NCI-H1436 treated with DMSO at 0.1 percent for 48 hours (cell line): ENCODE measurements at places on chromosomes 13 and 19.

DNA sequence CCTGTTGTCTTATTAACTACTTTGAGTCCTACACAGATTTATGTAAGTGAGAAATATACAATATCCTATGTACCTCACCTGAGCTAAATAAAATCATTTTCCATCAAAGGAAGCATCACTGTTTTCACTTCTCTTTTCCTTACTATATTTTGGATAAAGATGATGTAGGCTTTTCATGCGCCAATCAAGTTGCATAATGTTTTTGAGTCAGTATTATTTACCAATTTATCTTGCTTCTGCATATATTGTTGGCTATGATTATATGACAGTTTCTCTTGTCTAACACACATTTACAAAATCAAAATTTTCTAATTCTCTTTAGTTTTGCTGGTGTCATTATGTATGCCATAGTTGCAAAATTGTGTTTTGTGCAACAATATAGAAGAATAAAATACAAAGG, 67.9 kb upstream of the FRY start:
- DNase-seq, result no peak

DNA sequence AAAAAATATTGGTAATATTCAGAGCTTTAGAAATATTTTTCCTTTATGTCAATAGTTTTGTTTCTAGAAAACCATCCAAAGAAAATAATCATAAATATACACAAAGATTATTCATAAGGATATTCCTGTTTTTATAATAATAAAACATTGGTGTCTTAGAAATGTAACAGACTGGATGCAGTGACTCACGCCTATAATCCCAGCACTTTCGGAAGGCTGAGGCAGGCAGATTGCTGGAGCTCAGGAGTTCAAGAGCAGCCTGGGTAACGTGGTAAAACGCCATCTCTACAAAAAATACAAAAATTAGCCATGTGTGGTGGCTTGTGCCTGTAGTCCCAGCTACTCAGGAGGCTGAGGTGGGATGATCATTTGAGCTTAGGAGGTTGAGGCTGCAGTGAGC, 106.8 kb downstream of the DHRS12 start:
- DNase-seq, result no peak

DNA sequence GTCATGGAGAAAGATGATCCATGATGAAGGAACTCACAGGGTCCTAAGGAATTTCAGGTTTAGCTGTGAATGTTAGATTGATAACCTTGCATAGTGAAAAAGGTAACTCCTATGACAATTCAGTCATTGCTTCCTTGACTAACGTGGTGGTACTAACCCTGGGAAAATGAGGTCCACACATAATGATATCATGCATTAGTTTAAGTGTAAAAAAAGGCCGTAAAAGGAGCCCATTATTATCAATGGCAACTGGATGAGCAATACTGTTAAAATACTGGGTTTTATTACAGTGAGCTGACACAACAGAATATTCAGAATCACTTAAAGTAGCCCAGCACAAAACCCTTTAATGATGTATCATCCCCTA, 515.4 kb downstream of the DCT start:
- DNase-seq, result no peak

- no peak for DNase-seq
Measured at GRCh38 chr19:8610936-8611300, 403 bp upstream of the ADAMTS10 start.

- no peak for DNase-seq
Measured at GRCh38 chr19:28397306-28397705, 815.6 kb downstream of the UQCRFS1 start.

- no peak for DNase-seq
Measured at GRCh38 chr13:40148101-40148500, 492.6 kb downstream of the COG6 start.

DNA sequence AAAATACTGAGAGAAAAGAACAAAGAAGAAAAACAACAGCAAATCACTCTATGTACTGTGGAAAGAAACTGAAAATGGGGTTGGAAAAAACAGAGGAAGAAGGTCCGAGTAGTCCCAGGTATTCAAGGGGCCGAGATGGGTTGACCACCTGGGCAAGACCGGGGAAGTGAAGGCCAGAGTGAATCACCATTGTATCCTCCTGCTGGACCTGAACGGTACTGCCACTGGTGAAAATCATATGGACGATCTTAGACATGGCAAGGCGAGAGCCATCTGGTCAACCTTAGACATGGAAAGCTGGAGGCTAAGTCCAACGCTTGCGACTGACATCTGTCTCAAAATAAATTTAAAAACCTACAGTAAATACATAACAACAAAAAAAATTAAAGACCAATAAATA, 44.4 kb upstream of the ZNF91 start:
- no peak for DNase-seq

- no peak for DNase-seq
Measured at GRCh38 chr19:45515081-45515624, 7.9 kb downstream of the VASP start.

DNA sequence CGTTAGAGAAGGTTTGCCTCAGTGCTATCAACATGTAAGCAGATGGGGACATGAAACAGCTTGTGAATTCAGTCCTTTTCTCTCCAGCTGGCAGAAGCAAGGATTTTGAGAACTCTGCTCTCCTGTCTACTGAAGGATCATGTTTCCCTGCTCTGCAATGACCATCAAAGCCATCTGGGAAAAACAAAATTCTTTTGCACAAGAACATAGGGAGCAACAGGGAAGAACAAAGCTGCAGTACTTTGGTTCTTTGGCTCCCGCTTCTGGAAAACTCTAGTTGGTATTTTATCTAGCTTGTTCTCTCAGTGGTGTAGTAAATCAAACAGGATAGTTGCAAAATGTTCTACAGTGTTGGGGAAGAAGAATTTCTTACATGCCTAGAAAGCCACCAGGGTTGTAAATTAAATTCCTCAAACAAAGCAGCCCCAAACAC, 270.4 kb downstream of the ENOX1 start:
- no peak for DNase-seq

- DNase-seq, result no peak
Measured at GRCh38 chr19:10137751-10138682, 18.3 kb upstream of the EIF3G start.

- DNase-seq, result no peak
Measured at GRCh38 chr13:30341815-30342570, 34.6 kb upstream of the KATNAL1 start.

DNA sequence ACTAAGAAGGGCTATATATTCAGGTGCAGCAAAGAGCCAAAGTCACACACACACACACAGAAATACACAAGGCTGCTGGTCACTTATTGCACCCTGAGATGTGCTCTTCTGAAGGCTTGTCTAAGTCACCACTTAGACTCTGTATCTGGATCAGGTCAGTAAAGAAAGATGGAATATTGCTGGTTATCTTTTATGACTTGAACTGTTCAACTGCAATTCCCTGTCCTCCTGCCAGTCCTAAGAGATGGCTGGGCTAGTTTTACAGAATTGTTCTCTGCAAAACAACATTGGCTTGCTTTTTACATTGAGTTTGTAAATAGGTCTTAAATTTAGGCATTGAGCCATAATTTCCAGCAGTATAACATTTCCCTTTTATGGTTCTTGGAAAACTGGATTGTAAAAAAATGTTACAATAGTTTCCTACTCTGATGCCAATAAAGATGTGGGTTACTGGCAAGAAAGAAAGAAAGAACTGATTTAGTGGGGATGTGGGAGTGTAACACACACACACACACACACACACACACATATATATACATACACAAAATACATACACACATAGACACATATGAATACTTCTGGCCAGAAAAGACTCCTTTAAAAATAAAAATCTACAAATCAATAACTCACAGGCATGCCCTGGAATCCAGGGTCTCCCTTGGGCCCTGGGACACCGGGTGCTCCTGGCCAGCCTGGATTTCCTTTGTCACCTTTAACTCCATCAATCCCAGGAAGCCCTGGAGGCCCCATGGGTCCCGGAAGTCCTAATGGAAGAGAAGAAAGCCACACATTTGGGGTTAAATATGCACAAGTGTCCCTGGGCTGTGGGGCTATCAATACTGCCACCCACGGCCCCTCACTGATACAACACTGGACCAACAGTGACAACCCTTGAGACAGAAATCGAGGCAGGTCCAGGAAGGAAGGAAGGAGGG, 137.7 kb downstream of the COL4A1 start:
- no peak for DNase-seq

DNA sequence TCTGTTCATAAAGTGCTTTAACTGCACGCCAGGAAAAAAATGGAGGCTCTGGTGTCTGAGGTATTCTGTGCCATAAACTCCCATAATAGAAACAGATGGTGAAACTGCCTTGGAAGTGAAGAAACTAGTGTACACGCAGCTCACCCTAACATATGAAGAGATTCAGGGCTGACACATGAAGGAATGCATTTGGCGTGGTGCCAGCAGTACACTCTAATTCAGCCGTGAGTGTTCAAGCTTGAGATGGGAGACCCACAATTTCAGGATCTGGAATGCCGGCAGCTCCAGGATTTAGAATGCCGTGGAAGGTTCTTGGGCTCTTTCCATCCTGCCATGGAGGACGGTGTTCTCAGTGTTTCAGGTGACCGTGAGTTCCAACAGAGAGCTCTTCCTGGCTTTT, 478.4 kb downstream of the TSHZ3 start:
- no peak for DNase-seq

DNA sequence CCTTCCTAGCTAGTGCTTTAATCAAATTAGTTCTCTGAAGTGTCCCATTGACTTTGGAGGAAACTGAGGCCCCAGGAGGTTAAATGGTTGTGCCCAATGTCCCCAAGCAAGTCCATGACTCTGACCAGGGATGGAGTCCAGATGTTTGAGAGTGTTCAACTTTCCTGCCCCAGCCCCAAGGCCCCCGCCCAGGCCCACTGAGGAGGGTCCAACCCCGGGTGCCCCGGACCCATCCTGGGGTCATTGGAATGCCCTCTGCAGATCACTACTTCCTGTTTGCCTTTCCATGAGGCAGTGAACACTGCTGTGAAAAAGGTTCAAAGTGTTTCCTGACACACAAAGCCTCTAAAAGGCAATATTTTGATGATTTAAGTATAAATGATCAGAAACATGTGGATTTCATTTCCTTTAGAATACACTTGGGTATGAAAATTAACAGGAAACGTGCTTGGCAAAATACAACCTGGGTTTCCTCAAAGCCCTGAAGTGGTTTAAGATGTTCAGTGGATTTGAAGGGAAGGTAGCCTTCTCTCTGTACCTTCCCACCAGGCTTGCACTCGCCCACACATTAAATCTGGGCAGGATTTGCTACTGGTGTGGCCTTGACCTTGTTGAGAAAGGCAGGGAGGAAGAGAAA, 335.7 kb downstream of the TSHZ3 start:
- no peak for DNase-seq
